Activated naive CD4-positive, alpha-beta T cell treated with Interleukin-2 at 50 U/mL for 16 hours (primary cell): ENCODE measurements at places on chromosomes 4 and X.

DNA sequence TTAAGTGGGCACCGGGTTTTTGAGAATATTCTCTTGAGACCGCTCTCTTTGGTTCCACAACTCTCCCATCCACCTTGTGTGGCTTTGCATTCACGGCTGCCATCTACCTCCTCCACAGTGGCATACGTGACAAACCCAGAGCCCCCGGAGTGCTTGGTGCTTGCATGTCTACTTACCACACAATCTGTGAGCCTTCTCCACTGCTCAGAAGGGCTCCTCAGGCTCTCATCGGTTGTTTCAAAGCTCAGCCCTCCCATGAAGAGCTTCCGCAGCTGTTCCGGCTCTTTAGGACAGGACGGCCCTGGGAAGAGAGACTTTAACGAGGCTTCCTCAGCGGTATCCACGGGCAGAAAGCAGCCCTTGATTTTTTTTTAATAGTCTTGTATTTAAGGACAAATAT, 167.6 kb upstream of the ANK2 start:
- no peak for DNase-seq

DNA sequence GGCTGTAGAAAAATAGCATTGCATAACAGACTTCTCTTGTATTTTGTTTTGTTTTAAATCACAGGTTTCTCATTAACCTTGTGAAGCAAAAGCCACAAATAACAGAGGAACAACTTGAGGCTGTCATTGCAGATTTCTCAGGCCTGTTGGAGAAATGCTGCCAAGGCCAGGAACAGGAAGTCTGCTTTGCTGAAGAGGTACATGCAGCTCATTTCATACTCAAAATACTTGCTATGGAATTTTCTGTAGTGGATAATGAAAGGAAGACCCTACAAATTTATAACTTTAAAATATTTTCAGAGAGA, 17.6 kb downstream of the AFP start:
- no peak for DNase-seq

DNA sequence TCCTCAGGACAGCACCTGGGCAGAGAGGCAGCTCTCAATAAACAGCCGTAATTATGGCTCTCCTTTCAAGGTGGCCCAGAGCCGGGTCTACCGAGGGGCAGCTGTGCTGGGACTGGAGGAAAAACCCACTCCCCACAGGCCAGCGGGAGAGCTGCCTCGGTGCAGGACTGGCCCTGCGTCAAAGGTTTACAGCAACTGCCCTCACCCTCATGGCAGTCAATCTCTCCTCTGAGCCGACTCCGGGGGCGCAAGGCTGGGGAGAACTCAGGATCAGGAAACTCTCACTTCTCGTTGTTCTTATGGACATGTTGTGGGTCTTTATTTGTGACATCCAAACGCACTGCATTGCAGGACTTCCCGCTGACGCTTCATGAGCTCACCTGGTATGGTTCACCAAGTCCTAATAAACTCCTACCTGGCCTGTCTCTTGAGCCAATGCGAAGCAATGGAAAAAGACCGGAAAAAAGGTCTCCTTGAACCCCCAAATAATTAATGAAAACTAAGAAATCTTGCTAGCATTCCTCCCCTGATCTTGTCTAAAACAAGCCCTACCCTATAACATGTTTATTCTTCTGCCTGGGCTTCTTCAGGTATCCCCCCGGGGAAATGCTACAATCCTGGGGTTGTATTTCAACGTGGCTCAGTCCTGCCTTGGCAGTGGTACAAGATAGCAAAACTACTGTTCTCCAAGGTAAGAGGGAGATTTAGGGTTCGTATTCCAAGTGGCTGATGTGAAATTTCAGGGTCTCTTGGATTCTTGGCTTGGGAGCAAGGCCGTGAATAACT, 50.1 kb upstream of the CDKN2AIP start:
- no peak for DNase-seq

DNA sequence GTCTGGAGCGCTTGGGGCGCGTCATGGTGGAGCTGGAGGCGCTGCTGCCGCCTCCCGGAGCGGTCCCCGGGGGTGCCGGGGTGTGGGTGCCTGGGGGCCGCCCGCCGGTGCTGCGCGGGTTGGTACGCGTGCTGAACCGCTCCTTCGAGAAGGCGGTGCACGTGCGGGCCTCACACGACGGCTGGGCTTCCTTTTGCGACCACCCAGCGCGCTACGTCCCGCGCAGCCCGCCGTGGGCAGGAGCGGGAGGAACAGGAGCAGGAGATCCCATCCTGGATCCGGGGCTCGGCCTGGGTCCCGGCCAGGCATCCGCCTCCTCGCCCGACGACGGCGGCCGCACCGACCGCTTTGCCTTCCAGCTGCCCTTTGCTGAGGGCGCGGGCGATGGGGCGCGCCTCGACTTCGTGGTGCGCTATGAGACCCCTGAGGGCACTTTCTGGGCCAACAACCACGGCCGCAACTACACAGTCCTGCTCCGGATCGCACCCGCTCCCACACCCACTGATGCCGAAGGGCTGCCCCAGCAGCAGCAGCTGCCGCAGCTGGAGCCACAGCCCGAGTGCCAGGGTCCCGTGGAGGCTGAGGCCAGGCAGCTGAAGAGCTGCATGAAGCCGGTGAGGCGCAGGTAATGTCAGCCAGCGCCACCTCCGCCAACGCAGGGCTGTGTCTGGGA, 792 bp downstream of the PPP1R3F start:
- DNase-seq = no peak

DNA sequence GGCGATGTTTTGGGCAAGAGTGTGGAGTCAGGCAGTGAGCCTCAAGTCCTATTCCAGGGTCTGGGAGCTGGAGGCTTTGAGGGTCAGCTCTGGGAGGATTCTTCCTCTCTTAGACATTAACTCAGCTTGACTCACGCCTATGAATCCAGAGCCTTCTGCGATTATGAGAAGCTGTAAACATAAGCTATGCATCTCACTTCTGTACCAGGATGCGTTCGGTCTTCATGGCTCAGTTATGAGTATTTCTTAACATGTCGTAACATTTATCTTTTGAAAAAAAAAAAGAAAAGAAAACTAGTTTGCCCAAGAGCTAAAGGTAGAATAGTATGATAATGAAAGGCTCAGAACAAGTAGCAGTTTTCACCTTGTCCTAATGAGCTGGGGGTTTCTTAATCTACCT, 4.6 kb downstream of the SHROOM2 start:
- DNase-seq = no peak

- no peak for DNase-seq
These were observed 120.5 kb downstream of the ENPP6 start for GRCh38 chr4:184097241-184097605.

DNA sequence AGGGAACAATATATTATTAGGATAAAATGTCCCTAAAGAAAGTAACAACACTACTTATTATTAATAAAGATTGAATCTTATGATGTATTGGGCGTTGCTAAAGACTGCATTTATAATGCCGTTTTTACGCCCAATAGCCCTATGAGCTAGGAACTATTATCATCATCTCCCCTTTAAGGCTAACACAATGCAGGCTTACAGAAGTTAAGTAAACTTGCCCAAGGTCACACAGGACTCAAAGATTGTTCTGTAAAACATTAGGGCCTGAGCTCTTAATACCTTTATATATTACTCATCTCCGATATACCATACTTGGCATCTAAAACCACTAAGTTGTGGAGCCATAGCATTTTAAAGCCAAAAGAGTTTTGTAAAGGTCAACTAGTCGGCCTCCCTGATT, 149.5 kb downstream of the FAM13A start:
- no peak for DNase-seq

- DNase-seq = no peak
These were observed 117.0 kb downstream of the TBL1X start for GRCh38 chrX:9581771-9582385.

- no peak for DNase-seq
These were observed 633.4 kb downstream of the PDHA2 start for GRCh38 chr4:96473246-96473645.

DNA sequence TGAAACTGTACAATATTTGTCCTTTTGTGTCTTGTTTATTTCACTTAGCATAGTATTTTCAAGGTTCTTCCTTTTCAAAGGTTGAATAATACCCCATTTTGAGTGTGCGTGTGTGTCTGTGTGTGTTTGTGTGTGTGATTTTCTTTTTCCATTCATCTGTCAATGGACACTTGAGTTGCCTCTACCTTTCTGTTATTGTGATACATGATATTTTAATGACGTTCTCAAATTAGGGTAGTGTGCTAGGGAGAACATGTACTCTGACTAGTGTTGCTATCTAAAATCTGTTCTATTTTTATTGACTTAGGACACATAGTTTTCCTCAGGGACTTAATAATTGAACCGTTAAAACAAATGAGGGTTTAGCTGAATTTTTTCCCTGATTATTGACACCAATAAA, 9.9 kb downstream of the MMRN1 start:
- DNase-seq = no peak

DNA sequence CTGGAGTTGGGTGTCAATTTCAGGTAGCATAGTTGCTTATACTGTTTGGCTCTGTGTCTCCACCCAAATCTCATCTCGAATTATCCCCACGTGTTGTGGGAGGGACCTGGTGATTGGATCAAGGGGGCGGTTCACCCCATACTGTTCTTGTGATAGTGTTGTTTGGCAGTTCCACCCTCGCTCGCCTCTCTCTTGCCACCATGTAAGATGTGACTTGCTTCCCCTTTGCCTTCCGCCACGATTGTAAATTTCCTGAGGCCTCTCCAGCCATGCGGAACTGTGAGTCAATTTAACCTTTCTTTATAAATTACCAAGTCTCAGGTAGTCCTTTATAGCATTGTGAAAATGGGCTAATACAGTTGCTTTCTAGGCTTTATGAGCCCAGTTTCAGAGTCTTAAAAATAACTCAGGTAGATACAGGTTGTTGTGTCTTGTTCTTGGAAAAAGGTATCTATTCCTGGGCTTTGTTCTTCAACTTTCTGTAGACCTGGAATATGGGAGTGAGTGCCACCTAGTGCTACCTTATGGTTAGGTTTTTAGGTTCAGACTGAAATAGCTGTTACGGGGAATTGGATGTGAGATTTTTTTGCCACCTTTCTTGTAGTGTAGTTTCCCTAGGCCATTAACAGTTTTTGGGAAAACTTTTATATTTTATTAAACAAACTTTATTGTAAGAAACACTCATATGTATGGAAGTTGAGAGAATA, 15.6 kb downstream of the PGK1 start:
- no peak for DNase-seq

GRCh38 chrX:73963682-73964081, 340.3 kb upstream of the ZCCHC13 start:
- no peak for DNase-seq

DNA sequence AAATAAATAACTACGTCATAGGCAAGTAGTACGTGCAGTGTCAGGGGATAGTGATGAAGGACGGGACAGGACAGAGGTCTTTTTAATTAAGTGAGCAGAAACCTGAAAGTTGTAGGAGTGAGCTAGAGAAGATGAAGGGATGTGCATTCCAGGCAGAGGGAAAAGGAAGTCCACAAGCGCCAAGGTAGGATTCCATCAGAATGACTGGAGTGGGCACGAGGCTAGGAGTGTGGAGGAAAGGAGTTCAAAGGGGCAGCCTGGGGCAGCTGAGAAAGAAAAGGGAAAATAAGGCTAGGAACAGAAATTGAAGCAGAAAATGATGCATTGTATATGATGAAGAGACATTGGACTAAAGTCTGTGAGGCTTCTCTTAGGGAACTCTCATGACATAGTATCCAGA, 192.2 kb upstream of the TLL1 start:
- DNase-seq = no peak

- DNase-seq = no peak
These were observed 99.8 kb downstream of the CLDN22 start for GRCh38 chr4:183220236-183220635.

DNA sequence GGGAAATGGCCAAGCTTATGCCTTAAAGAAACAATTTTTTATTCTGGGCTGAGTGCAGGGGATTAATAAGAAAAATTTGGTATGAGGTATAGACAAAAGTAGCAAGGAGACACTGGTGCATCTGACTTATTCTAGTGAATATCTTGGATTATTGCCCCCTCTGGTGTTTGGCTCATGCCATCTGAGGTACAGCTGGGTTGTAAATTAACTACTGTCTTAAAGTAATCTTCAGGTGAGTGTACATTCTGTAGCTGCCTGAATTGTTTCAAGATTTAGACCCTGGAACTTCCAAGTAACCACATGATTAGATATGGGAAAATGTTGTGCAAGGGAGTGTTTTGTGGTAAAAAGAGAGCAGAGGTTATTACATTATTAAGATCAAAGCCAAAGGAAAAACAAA, 988.7 kb downstream of the FAM133A start:
- DNase-seq = no peak

GRCh38 chr4:71241501-71242288, 97.1 kb upstream of the SLC4A4 start:
- no peak for DNase-seq

- no peak for DNase-seq
These were observed 23.5 kb upstream of the SYNPO2 start for GRCh38 chr4:118865091-118865708.

GRCh38 chr4:94934201-94934600, 176.4 kb downstream of the BMPR1B start:
- no peak for DNase-seq

GRCh38 chr4:48781968-48782367, 1.9 kb upstream of the FRYL start:
- no peak for DNase-seq

- DNase-seq = no peak
These were observed 58.6 kb upstream of the PAGE5 start for GRCh38 chrX:55161581-55161980.

DNA sequence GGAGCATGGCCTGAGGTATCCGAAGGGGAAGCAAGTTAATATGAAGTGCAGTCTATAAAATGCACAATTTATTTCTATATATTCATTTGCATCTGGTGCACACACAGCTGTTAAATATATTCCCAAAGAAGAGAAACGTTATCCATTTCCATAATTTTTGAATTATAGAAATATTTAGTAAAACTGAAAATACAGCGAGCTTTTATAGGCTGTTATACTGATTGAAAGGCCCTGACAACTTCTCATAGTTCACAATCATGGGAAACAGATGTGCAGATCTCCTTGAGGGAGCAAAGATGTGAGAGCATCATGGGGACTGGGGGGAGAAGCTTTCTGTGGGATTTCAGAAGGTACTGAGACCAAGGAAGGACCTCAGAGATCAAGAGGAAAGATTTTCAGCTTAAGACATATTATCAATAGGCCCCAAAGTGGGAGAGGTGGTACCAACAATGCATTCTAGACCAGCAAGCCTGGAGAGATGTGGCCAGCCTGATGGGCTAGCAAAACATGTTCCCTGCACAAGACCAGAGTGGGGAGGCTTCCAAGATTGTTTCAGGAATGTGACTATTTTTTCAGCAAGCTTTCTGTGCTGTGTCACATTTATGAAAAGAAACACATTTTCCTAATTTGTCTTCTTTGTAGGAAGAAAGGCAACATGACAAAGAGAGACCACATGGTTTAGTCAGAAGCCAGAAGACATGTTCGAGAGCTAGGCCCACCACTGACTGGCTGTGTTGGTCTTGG, 256.0 kb upstream of the SFRP2 start:
- no peak for DNase-seq

- DNase-seq = no peak
These were observed 340.7 kb downstream of the DHX15 start for GRCh38 chr4:24243641-24244040.

GRCh38 chr4:24729119-24729730, 66.1 kb upstream of the SOD3 start:
- no peak for DNase-seq

GRCh38 chrX:136906921-136907510, 26.5 kb upstream of the RBMX start:
- no peak for DNase-seq
